Activated CD4-positive, CD25-positive, alpha-beta regulatory T cell treated with anti-CD3 and anti-CD28 coated beads, Interleukin-2, amount 50 U/mL, for 24 hours (primary cell): ENCODE measurements at places on chromosomes 6 and 20.

- peak; percentile 61 for ATAC-seq
These were observed 28.4 kb downstream of the PAQR8 start for GRCh38 chr6:52390361-52390727.

DNA sequence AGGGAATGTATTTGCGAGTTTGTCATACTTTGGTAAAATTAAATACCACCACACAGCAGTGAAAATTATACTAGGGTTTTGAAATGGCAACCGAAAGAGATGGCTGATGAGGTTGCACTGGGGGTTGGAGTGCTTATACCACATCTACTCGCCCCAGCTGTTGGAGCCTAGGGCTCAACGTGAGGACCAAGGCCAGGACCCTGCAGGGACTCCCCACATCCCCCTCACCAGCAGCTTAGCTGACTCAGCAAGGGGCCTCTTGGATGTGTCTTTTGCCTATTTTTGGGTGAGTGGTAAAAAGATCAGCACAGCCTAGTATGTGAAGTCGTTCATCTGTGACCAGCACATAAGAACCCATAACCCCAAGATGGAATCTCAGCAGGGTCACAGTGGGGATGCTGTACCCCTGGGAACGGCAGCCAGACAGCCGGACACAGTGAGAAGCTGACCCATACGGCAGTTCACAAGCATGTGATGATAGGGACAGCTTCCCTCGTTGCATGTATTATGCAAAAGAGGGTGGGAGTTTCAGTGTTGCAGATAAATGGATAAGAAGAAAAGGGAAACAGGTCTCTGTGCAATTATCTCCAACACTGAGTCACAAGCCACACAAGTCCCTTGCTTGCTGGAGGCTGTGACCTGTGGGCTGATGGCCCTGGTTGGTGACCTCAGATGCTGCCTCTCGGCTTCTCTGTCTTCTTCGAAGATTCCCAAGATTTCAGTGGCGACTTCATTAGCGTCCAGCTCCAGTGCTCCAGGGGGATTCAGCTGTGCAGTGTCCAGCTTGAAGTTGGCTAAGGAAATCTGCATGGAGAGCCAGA is 20.9 kb upstream of the SPO11 start:
- ATAC-seq: no peak

DNA sequence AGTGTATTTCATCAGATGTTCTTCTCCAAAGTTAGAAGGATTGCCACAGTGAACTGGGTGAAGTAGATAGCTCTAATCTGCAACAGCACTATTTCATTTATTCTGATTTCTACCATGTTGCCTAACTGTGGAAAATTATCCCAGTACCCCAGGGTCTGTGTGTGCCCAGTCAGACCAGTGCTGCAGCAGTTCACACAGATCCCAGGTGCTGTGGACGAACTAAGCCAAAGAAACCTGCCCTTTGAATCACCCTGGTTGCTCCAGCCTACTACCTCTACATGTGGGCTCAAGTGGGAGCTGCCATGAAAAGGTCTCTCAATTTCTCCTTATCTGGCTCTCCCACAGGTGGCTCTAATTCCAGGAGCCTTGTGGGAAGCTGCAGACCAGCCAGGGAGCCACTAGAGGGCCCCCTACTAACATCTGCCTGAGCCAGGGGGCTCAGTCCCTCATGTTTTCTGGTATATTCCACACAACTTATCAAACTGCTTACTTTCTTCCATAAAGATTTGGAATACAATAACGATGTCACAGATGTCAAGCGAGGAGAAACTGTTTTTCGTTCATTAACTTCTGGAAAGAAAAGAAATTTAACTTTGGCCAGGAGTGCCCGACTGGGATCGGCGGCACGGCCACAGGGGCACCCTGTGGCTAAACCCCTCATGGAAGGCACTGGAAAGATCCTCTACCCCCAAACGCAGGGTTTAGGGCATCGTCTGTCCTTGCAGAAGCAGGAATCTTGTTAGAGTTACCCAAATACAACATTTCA is 31.6 kb upstream of the LY86 start:
- ATAC-seq: no peak

DNA sequence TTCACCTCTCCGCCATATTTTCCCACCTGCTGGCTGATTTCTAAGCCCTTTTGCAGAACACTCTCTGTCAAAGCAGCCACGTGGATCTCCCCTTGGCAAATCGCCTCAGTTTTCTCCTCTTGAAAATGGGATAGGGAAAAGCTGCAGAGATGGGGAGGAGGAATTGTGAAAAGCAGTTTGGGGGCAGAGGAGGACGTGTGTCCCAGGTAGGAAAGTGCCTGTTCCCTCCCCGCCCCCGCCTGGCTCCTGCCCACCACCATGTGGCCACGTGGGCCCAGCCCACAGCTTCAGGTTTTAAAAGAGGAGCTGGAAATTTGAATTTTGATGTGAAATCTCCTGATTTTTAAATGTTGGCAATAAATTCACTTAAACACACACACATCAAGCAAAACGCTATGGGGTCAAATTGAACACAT is 3.6 kb upstream of the CEBPB start:
- ATAC-seq: no peak

- peak; percentile 6 for ATAC-seq
These were observed 202.3 kb downstream of the DLL1 start for GRCh38 chr6:170088582-170088955.

GRCh38 chr20:48679599-48679998 is 148.2 kb downstream of the PREX1 start:
- no peak for ATAC-seq

- peak; percentile 55 for ATAC-seq
These were observed 201.0 kb downstream of the UST start for GRCh38 chr6:148947621-148948444.

GRCh38 chr6:111602481-111603011 is 3.1 kb downstream of the TRAF3IP2 start:
- ATAC-seq: no peak
